ENCODE measurements at places on chromosomes 2 and 18. TPM values are rescaled to one million over a fixed set of nuclear protein-coding genes. Genes with fewer than 3 reads are reported as not detected.

GRCh38 chr18:24234330-24234729 is 95.5 kb downstream of the CABYR start:
- no peak for DNase-seq

- DNase-seq, result no peak
Measured at GRCh38 chr2:168056242-168056787, 191.1 kb downstream of the STK39 start.

- no peak for DNase-seq
Measured at GRCh38 chr18:41923446-41923845, 31.6 kb upstream of the PIK3C3 start.

The UGT1A8 gene
- total RNA-seq, result not detected

GRCh38 chr2:74843899-74844298 is 10.0 kb downstream of the HK2 start:
- peak; percentile 69 for DNase-seq
